ENCODE measurements at places on chromosomes 12 and 14. TPM values are rescaled to one million over a fixed set of nuclear protein-coding genes. Genes with fewer than 3 reads are reported as not detected.

RIMBP2 gene
- total RNA-seq = 31.6 TPM

C14orf93 gene
- total RNA-seq = 14.4 TPM

RASAL1 gene
- 0.36 TPM for total RNA-seq

DNA sequence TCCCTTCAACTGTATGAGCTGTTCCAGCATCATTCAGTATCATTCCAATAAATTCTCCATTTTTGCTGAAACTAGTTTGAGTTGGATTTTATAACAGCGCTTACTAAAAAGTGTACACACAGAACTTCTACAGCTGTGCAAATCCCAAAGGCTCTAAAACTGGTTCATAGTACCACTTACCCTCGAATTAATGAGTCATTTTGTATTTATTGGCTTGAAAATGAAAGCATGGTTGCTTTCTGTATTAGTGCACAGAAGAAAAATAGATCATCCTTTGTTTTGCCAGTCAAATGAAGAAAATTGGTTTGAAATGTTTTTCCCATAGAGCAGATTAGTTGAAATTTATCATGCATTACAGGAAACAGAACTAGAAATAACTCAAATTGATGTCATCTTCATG lies 268.3 kb upstream of the CPNE8 start:
- no peak for DNase-seq

DNA sequence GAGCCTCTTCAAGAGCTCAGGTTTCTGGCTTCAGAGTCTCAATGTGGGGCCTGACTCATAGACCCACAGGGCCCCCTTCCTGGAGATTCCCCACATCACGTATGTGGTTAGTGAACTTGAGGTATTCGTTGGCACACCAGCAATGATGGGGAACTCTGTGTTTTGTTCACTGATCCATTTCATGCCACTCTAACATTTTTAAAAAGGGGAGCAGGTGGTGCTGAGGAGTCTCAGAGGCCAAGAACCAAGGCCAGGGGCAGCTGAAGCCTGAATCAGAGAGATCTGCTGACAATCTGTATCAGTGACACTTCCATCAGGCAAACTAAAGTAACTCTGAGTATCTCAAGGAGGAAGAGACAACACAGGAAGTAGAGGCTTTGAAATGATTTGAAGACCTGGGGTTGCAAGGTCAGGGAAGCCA lies 323.4 kb downstream of the VRK1 start:
- DNase-seq = no peak

DNA sequence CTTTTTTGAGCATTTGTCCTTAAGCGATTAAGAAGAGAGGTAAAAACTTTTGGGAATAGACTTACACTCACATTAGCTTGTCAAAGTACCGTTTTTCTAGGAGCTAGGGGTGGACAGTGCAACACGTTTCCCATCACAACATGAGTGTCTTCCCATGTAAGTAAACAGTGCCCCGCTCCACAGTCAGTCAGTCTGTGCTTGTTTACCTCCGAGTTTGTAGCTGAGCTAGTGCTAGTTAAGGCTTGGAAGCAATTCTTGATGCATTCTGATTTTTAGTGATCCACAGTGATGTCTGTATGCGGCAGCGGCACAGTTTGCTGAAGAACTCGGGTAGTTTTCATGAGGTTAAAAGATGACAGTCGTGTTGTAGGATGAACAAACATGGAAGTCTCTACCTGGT lies 941 bp downstream of the ZDHHC17 start:
- DNase-seq = no peak

GRCh38 chr12:54273981-54274380 lies 5.9 kb downstream of the CBX5 start:
- no peak for DNase-seq

DNA sequence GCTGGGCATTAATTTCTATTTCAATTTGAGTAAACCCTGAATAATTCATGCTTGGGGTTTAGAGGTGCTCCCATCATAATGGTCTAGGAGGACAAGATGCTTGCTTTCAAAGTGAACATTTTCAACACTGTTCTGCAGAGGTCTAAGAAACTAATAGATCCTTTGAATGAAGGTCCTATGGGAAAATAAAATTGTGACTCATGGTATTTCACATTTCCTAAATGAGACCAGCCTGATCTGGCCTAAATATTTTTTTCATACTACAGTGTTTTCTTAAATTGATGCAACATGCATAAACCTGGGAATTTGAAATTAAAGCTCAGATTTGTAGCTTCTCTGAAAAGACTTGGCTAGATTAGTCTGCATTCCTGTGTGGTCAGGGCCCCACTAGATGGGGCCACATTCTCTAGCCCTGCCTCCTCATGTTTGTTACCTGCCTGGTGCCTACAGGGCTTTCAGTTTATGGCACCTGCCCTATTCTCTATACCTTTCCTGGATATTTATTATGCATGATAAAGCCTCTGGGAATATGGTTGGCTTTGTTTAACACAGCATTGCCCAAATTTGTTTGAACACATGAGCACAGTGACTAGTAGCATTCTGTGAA lies 112.7 kb downstream of the METTL25 start:
- no peak for DNase-seq
